ENCODE measurements at places on chromosomes 5 and 9.
A peak's percentile ranks its signal among the peaks of the same experiment; 100 is the strongest.

DNA sequence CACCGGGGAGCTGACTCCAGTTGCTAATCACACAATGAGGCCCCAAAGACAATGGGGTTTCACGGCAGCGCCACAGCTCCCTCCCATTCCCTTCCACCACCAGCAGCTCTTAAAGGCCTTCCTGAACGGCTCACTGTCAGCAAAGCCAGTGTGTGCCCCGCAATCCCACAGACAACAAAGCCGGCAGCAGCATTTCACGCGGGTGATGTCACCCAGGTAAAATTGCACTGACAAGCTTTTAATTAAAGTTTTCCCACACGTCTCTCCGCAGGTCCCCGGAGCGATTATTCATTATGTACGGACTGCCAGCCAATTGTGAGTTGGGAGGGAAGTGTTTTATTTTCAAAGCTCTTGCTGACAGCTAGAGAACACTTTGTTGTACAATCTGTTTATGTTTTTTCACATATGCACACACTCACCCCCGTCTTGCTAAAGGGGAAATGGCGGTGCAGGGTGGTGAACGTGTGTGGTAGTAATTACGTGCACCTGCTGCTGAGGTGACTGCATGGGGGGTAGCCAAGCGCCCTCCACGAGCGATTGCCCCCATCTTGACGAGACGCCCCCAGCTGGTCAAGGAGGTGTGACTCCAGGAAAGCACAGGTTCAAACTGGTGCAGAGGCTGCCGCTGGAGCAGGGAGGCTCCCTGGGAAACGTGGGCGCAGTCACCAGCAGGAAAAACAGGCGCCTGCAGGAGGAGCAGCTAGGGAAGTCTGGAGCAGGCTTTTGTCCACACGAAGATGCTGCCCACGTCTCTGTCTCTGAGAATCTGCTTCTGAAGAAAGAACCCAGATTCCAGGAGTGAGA, 65.0 kb downstream of the IRX2 start:
- peak; percentile 63 for DNase-seq

- DNase-seq, result peak; percentile 28
Measured at GRCh38 chr5:149153751-149154610, 12.7 kb downstream of the ABLIM3 start.

DNA sequence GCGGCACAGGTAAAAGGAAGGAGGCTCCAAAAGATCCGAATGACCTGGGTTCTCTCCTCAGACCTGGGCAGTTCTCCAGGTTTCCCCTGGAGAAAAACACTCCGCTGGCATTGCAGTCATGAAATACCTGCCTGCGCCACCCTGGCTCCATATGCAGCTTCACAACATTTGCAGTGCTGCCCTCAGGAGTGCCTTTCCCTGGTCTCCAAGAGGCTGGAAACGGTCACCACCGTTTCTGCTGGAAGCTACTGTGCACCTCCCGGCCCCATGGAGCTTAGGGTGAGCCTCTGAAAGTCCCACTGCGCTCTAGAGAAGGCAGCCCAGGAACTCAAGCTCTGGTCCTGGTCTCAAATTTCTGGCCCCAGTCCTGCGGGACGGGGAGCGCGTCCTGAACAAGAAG, 670 bp downstream of the UGT3A1 start:
- no peak for DNase-seq

DNA sequence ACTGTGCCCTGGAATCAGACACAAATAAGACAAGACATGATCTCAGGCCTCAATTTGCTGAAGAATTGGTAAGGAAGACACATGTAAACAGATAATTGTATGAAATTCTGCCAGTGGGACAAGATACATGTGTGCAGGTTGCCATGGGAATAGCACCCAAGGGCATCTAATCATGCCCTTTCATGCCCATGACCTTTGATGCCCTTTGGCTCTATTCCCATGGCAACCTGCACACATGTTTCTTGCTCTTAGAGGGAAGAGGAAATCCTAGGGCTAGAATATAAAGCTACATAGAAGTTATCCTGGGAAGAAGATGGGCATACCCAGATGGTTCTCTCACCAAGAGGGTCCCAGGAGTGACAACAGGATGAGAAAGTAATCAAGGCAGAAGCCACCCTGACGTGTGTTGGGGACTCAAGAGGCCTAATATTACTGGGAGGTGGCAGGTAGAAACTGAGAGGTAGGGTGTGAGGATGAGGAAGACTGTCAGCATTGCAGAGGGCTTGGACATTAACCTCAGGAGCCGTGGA, 34.4 kb downstream of the P4HA2 start:
- no peak for DNase-seq

- DNase-seq, result peak; percentile 25
Measured at GRCh38 chr9:91433180-91433579, 9.5 kb upstream of the NFIL3 start.

DNA sequence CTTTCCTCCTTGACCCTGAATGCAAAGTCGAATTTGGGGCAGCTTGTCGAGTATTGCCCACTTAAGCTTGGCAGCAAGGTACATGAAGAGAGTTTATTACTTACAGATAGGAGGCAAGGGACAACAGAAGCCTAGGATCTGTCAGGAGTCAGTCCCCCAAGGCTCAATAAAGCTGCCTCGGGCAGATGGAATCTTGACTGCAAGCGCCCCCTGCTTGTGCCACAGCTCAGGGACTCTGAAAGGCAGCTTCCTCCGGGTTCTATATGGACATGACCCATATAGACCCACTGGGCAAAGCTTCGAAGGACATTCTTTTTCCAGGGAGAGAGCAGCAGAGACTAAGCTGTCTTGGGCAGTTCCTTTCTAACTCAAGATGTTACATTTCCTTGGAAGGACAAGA, 971.5 kb downstream of the EFNA5 start:
- DNase-seq, result no peak

- DNase-seq, result no peak
Measured at GRCh38 chr9:129934041-129934591, 98.9 kb downstream of the USP20 start.

DNA sequence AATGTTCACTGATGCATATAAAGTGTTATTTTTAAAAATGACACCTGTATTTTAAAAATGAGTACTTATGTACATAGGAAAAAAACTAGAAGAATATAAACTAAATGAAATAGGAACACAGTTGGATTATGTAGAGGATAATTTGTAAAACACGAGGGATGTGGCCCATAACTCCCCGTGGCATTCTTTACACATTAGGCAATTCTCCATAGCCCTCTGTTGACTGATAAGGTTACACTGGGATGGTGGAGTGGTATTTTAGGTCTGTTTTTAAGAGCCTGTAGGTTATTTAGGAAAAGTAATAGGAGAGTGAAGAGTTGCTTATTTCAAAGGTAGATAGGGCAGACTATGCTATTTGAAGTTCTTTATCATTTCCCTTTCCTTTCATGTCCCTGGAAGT, 1.8 kb downstream of the CAVIN4 start:
- no peak for DNase-seq

- no peak for DNase-seq
Measured at GRCh38 chr5:111494355-111494999, 17.9 kb downstream of the STARD4 start.

- DNase-seq, result no peak
Measured at GRCh38 chr5:172506251-172506650, 51.9 kb upstream of the SH3PXD2B start.
